ENCODE measurements at places on chromosomes 7 and 10.

DNA sequence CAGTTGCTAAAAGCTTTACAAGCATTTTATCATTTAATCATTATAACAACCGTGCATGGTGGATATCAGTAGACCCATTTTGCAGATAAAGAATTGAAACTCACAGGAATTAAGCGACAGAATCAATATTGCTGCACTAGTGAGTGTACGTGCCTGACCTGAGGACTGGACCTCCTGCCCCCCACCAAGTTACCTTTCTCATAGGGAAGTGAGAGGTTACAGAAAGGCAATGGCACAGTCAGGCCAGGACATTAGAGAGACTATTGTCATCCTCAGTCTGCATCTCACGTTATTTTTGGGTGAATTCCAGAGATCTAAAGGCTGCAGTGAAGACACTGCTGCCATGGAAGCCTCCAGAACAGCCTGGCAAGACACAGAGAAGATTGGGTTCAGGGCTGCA is 80.9 kb downstream of the WDFY4 start:
- DNase-seq: no peak

DNA sequence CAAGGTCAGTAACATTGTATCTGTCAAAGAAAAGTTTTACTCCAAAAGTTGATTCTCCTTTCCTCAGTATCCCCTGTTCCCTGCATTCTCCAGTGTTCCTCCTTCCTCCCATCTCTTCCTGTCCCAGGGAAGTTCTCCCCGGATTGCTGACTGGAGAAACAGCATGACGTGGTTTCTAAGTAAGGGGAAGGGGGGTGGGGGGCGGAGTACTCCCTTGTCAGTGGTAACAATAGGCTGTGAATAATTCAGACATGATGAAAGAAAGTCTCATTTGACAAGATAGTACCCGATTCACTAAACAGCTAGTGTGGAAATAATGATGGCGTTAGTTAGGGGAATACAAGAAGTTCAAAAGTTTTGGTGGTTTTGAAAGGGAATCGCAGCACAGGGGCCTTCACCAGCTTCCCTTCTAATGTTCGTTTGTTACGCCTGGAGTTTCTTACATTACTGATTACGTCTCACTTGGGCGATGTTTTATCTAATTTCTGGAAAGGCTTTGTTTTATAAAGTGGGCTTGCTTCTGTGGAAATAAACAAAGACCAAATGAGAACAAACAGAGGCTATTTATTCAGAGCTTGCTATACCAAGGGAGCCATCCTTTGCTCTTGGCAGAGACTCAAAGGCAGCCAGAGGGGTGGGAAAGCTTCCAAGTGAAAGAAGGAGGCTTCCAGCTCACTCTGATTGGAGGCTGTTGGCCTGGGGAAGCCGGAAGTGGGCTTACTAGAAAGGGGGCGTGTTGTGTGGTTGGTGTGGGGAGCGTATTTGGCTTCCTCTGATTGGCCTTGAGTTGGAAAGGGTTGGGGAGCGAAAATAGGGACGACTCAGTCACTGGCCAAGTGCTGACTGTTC is 453.7 kb downstream of the SDK1 start:
- DNase-seq: no peak

DNA sequence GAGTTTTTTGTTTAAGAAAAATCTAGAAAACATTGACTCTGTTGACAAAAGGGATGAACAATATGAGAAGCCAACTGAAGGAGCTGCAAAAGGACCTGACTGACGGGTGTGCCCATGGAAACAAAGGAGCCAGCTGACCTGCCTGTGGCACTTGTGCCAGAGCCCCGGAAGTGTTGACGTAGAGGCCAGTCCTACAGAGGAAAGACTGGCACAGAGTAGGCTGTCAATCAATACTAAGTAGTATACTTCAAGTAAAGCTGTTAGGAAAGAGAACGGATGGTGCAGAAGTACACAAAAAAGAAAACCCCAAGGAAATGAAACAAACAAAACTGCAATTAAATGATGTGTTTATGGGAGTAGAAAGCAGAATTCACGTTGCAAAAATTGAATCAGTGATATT is 19.0 kb upstream of the ABI1 start:
- no peak for DNase-seq

GRCh38 chr7:121369462-121369861 is 26.6 kb downstream of the FAM3C start:
- DNase-seq: no peak

DNA sequence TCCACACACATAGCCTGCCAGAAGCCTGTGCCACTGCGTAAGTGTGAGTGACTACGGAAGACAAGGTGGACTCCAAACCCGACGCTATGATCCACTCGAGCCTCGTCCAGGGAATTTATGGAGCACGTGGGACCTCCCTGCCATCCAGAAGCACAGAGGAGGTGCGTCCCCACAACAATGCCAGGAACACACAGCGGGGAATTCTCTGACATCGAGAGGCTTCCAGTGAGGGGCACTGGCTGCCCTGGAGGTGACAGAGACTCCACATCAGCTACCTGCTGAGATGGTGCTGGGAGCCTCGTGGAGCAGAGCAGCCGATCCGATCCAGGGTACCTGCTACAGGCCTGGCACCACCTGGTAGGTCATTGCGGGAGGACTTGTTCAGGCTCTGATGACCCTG is 72.2 kb upstream of the INSIG1 start:
- no peak for DNase-seq

DNA sequence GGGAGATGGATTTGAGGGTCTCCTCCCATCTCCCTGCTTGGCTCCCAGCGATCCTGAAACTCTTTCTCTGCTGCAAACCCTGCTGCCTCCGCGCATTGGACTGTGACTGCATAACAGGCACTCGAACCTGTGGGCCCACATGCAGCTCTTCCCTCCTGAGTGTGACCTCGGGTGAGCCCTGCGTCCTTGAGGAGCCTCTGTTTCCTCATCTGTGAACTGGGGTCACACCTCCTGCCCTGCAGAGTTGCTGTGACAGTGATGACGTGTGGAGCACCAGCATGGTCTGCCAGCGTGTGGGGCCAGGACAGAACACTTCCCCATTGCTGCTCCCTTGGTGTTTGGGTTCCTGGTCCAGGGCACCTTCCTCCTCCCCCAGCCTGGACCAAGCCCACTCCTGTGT is 46.9 kb upstream of the PSMG3 start:
- DNase-seq: no peak

GRCh38 chr10:132847416-132847777 is 61.5 kb upstream of the NKX6-2 start:
- no peak for DNase-seq

DNA sequence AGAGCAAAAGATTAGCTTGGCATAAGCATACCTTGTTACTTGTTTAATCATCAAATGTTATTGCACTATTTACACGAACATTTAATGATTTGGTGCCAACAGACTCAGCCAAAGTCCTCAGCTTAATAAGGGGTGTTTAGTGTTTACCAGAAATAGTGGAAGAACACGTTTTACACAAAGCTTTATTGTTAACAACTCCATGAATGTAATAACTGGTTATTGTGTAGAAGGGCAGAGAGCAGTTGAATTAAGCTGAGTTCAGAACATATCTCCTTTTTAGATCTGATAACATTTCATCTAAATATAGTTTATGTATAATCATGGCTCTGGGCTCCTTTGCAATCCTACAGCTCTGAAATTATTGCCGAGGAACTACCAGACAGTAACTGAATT is 99.1 kb downstream of the CABCOCO1 start:
- DNase-seq: no peak

GRCh38 chr7:132779164-132779563 is 202.9 kb upstream of the PLXNA4 start:
- no peak for DNase-seq

- no peak for DNase-seq
Measured at GRCh38 chr7:135904282-135904681, 72.9 kb downstream of the MTPN start.

- no peak for DNase-seq
Measured at GRCh38 chr7:126361183-126361582, 891.6 kb downstream of the GRM8 start.

GRCh38 chr7:31079126-31079823 is 27.2 kb downstream of the ADCYAP1R1 start:
- no peak for DNase-seq

DNA sequence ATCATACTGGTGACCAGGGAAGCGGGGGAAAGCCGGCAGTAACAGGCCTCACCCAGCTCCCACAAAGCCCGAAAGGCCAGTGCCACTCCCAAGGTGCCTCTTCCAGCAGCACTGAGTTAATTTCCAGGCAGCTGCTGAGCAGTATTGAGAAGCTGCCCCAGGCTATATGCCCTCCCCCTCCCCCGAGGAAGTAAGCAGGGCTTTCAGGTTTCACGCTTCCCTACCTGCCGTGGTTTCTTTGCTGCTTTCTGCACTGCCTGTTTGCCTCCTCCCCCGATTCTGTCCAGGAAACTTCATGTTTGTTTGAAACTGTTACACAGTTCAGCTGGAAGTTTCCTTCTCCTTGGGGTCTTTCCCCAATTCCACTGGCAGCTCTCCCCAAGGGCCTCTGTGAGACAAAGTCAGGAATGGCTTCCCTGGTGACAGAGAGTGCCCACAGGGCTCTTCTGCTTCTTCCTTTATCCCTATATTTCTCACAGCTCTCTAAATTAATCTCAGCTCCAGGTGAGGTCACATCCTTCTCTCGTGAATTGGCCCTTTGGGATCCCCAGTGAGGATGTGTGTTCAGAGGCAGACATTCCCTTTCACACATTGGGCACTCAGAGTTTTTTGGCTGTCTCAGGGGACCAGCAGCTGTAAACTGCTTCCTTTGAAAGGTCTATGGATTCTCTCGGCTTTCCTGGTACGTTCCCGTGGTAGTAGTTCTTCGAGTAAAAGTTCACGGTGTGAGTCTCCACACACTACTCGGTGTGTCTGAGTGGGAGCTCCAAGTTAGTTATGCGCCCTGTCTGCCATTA is 19.4 kb downstream of the C1GALT1 start:
- DNase-seq: no peak

DNA sequence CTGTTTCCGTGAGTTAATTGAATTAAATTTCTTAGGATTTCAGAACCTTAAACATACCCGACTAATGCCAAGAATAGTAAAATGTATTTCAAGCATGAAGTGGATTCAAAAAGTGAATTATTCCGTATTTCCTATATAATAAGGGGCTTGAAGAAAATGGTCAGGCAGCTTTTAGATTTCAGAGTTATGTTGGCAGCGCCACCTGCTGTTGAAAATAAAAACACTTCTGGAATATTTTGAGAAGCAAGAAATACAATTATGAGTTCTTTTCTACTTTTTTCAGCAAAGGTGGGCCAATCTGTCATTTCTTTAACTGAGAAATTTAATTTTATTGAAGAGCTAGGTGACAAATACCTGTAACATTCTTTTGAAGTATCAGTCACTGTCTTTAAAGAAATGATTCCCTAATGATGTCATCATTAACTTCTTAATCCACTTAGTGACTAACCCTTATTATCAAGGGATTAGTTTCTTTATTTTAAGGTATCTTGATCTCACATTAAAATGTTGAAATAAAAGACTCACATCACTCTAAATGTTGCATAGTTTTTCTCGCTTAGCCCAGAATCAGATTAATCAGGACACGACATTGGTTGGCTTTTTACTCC is 36.6 kb upstream of the AGR3 start:
- no peak for DNase-seq

DNA sequence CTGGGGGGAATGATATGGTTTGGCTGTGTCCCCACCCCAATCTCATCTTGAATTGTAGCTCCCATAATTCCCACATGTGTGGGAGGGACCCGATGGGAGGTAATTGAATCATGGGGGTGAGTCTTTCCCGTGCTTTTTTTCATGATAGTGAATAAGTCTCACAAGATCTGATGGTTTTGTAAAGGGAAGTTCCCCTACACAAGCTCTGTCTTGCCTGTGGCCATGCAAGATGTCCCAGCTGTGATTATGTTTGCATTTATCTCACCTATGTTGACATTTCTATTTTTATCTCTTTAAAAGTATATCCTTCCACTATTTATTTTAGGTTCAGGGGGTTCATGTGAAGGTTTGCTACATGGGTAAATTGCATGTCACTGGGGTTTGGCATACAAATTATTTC is 323.9 kb upstream of the GLI3 start:
- no peak for DNase-seq

DNA sequence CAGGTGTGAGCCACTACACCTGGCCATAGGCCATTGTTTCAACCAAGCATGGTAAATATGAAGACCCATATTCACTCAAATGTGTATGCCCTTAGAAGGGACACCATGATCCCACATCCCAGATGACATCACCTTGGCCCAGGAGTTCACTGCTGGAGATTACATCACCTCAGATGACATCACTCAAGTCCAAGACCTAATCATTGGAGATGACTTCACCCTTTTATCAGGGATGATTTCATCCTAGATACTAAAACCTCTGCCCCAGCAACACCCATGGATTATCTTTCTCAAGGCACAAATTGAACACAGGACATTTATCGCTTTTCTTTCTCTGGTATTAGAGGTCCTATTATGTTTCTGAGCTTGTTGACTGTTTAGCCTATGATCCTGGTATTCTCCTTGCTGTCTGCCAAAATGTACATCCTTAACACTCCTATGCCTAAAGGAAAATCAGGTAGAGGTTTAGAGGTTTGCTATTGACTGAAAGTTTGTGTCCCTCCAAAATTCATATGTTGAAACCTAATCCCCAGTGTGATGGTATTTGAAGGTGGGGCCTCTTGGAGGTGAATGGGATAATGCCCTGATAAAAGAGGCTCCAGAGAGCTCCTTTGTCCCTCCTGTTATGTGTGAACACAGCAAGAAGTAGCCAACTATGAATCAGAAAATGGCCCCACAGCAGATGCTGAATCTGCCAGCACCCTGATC is 9.8 kb upstream of the CYP2C18 start:
- DNase-seq: no peak

DNA sequence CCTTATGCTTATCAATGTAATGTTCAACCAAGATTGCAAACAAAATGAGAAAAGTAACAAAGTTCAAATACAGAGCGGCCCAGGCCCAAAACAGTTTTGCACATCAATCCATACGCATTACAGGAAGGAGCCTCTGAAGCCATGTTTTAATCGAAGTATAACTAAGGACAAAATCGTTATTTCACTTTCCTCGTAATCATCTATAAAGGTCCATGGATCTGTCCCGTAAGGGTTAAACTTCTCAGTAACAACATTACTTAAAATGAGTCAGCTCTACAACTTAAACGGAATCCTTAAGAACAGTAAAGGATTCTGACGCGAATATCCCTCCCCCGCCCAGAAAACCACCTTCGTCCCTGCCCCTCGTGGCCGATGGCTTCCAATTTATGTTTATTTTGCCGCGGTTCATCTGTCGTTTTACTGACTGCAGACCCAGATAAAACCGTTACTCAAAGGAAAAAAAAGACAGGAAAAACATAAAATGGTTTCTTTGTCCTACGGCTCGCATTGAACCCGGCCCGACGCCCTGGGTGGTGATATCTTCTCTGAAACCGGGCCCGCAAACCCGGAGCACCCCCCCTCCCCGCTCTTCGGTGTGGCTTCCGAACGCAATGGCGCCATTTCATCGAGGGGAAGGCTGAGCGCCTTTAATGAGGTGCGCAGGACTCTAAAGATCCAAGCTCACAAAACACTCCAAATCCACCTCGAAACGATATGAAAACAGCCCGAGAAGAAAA is 1.1 kb downstream of the HNRNPA2B1 start:
- DNase-seq: peak; percentile 43

Data from HL-60 (cell line).